Activated B cell treated with CpG ODN at 0.5 μM for 24 hours (primary cell): ENCODE measurements at places on chromosomes 6 and 20. TPM values are rescaled to one million over a fixed set of nuclear protein-coding genes. Genes with fewer than 3 reads are reported as not detected.

Gene C20orf96
- 5.3 and 5.5 TPM in 2 replicates for total RNA-seq

Gene WFDC2
- 0.71 TPM in 1 of 2 replicates, not detected in the other for total RNA-seq

Gene HLA-DMB
- total RNA-seq = 341 and 365 TPM in 2 replicates

Gene FAM162B
- not detected in 2 replicates for total RNA-seq

Gene BPHL
- 10.5 and 11.0 TPM in 2 replicates for total RNA-seq

Gene COL10A1
- not detected in 2 replicates for total RNA-seq

Gene TENT5A
- total RNA-seq = 7.5 and 9.4 TPM in 2 replicates

Gene BHLHE23
- not detected in 2 replicates for total RNA-seq

Gene C6orf52
- 1.0 and 1.6 TPM in 2 replicates for total RNA-seq

Gene PFDN6
- total RNA-seq = 82.8 and 95.1 TPM in 2 replicates

Gene ADGRF4
- not detected in 2 replicates for total RNA-seq

Gene PAX1
- not detected in 2 replicates for total RNA-seq

Gene TSBP1
- not detected in 2 replicates for total RNA-seq

DNA sequence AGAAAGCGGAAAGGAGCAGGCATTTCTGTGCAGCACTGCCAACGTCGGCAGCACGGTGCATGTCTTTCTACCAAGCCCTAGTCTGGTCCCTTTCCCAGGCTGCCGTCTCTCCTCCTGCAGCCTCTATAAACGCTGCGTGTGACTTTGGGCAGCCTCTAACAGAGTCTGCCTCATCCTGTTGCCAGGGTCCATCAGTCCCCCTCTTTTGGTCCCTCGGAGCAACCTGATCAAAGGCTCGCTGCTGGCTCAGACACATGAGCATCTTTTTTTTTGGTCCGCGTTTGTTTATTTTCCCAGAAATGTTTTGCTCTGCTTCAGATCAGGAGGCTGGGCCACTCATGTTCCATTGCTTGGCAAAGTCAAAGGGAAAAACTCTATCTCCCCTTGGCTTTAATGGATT lies 166.8 kb upstream of the CST7 start:
- DNase-seq = no peak

DNA sequence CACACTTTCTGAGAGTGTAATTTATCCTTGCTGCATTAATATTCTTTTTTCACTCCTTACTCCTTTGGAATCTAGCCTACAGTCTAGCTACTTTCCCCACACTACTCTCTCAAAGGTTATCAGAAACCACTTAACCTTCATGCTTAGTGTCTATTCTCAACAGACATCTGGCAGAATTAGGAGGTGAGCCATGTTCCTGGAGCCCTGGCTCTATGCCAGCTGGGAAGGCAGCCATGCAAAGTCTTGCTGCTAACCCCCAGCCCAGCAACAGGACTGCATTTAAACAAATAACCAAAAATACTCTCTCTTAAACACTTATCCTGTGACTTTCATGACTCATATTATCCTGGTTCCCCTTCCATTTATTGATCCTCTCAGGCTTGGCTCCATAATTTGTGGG lies 260.2 kb downstream of the BCKDHB start:
- DNase-seq = no peak

DNA sequence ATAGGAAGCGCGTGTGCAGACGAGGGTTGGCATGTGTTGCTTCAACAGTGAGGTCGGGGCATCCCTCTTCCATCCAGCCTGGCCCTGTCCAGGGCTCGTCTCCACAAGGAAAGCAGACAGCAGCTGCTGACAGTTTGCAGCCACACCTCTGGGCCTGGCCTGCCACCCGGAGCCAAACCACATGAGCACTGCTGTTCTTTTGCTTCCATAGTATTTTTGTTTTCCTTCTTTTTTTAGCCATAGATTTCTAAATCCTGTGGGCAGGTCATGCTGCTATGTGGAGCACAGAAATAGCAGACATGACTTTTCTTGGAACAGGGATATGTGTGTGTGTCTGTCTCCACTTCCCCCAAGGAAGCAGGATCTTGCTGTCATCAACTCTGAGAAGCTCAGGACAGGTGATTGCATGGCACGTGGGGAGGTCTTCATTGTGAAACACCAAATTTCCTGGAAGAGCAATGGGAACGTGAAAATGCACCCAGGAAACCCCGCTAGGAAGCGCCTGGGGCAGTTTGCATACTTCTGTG lies 167.4 kb downstream of the DTNBP1 start:
- no peak for DNase-seq

DNA sequence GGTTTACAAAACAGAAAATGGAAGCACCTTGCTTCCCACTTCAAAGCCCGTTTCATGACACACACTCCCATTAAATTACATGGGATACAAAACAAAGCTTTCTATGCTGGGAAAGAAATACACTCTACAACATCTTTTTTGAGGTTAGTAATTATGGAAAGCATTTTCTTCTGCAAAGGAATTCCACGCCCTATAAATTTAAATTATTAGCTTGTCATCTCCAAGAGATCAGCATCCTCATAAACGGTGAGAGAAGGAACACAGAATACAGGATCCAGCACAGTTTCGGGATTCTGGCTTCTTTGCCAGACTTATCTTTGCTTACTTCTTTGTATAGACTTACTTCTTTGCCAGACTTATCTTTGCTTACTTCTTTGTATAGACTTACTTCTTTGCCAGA lies 1.3 kb upstream of the SMPDL3A start:
- DNase-seq = no peak

GRCh38 chr6:37192666-37193065 lies 22.7 kb downstream of the PIM1 start:
- DNase-seq = no peak

DNA sequence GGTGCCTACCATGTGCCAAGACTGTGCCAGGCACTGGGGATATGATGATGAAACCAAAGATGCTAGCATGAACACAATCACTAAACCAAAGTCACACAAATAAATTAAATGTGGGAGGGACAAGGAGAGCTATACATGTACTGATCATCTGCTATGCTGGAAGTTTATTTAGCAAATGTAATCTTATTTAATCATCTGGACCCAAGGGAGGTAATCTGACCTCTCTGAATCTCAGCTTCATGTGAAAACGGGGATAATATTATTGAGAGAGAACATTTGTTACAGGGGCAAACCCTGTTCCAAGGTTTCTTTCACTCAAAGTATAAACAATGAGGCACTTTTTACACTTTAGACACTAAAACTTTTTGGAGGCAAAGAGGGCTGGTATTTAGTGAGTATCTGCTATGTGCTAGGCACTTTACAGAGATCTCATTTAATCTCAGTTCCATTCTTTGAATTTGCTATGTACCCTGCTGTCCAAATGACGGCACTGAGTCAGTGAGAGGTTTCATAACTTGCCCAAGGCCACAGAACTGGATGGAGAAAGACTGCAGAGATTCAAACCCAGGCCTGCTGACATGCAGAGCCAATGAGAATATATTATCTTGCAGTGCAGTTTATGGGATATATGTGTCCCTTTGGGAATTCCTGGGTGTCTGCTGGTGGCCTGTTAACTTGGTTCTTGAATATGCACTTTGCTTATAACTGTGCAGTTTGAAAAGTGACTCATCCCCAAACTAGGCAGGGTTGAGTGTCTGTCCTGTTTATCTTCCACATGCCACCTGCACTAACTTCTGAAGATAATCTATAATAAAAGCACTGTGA lies 3.3 kb upstream of the ASXL1 start:
- no peak for DNase-seq

DNA sequence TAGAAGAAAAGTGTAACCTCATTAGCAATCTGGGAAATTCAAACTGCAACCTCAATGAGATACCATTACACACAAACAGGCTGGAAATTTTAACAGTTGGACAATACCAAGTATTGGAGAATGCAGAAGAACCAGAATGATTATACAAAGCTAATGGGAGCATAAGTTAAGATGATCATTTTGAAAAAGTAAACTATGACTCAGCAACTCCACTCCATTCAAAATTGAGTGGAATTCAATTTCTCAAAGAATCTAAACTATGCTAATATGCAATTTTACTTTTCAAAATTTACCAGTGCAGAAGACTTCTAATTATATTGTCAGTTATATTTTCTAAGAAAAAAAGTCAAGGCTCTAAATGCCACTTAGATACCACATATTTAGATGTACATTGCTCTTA lies 17.2 kb downstream of the GPLD1 start:
- DNase-seq = no peak

DNA sequence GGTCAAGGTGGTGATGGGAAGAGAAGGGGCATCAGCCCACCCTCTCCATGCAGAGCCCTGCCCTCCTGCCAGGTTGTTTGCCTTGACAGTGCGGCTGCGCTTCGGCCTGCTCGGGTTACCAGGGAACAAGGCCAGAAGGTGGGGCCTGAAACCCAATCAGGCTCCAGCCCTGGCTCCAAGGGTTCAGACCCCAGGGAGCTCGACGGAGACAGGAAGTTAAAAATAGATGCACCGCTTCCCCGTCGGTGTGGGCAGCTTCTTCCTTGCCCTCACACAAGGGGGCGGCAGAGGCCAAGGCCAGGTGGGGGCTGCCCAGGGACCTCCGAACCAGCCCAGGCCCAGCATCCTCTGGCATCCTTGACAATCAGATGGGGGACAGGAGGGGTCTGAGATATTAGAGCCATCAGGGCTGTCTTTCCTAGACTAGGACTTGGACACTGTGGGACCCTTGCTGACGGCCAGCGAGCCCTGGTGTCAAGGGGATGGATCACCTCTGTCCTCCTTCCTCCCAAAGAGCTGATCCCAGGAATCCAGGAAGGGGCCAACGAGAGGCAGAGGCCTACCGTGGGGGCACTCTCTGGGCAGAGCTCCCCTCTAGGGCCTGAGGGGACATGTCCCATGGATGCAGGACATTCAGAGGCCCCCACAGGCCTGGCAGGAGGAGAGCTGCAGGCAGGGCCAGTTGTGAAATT lies 65.2 kb downstream of the RIPOR3 start:
- DNase-seq = no peak

GRCh38 chr6:130150906-130151305 lies 71.8 kb downstream of the SAMD3 start:
- no peak for DNase-seq

DNA sequence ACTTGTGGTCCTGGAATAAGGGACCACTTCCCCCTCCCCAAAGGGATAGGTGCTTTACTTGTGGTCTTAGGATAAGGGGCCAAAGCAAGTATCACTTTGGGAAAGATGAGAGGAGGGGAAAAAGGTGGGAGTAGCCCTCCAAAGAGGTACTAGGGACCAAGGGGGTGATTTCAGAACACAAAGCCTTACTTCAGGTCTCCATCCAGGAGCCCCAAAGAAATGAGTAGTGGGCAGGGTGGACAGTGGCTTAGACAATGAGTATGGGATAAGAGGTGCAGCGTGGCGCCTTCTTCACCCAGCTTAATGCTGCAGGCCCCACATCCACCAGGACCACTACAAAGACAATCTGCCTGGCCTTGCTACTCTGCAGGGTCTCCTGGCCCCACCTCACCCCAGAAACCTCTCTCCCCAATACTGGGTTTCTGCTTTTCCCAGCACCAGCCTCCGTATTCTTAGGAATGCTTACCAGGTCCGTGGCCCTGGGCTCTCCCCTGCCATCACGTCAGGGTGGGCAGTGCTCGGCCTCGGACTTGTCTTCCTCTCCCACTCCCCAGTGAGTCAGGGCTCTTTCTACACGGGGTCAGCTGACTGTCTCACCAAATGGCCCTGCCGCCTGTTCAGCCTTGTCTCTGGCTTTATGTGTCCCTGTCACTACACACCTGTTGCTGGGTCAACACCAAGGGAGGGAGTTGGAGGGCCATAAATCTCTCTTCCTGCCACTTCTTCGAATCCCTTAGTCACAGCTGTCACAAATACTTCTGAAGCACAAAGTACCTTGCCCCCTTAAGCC lies 3.1 kb downstream of the NNAT start:
- peak; percentile 10 for DNase-seq

GRCh38 chr6:5082487-5083306 lies 2.4 kb upstream of the PPP1R3G start:
- DNase-seq = no peak

GRCh38 chr6:166957087-166957804 lies 896 bp upstream of the RNASET2 start:
- peak; percentile 53 for DNase-seq

GRCh38 chr20:37243076-37243936 lies 18.3 kb downstream of the GHRH start:
- DNase-seq = no peak

- no peak for DNase-seq
Observed at GRCh38 chr20:33999025-33999649, 5.4 kb downstream of the RALY start.

- no peak for DNase-seq
Observed at GRCh38 chr6:170596426-170596825, 12.0 kb upstream of the PDCD2 start.

DNA sequence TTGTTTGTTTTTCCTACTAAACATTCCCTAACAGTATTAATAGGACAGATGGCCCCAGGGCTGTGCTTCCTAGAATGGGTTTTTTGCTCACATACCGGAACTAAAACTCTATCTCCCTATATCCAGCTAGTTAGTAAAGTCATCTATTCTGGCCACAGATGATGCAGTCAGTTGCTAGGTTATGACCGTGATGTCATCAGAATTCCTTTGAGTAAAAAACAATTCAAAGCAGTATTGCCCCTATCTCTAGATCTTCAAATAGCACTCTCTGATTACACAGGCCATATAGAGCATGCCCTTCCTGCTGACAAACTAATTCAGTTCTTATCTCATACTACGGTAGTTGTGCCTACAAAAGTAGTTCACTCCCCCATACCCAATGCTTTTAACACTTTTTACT lies 17.9 kb upstream of the ZNF451 start:
- no peak for DNase-seq

GRCh38 chr20:5085380-5085779 lies 34.4 kb downstream of the PCNA start:
- DNase-seq = no peak

- peak; percentile 85 for DNase-seq
Observed at GRCh38 chr20:58309591-58310290, at the start of gene RAB22A. TSS of gene RAB22A (plus strand) at chr20:58309715. CDS start at chr20:58309977, 262 bp downstream.

GRCh38 chr6:4280707-4281106 lies 145.3 kb upstream of the ECI2 start:
- no peak for DNase-seq

DNA sequence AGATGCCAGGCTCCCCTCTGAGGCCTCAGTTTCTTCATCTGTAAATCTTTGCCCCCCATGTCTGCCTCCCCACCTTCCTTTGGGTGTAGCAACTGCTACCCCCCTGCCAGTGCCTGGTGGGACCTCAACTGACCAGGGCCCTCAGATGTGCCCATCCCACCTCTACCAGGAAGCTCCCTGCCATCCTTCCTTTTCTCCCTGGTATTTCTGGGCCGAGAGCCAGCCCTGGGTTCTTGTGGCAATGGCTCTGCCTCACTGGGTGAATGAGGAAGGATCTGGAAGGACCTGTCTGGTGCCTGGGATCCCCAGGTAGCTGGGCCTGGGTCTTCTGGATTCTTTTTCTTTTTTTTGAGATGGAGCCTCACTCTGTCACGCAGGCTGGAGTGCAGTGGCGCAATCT lies 141.1 kb upstream of the RNF24 start:
- DNase-seq = no peak
